SHP77 (cell line): ENCODE measurements at places on chromosomes 3 and 15.

GRCh38 chr15:45199136-45199810, 11.5 kb upstream of the SHF start:
- peak; percentile 27 for DNase-seq

DNA sequence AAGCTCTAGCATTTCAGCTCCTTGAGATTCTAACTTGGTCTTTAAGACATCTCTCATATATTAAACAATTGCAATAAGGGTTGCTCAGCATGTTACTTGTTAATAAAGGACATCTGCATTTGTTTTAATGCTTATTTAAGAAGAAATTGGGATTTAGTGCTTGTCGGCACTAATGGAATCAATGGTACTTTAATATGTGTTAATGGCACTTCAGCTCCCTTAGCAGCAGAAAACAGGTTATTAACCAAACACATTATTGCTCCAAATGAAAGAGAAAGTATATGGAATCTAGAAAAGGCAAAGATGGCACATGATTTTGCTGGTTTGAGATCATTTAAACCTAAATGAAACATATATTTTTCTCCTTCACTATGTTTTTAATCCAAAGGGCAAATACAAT, 137.3 kb upstream of the GOLIM4 start:
- DNase-seq, result no peak

DNA sequence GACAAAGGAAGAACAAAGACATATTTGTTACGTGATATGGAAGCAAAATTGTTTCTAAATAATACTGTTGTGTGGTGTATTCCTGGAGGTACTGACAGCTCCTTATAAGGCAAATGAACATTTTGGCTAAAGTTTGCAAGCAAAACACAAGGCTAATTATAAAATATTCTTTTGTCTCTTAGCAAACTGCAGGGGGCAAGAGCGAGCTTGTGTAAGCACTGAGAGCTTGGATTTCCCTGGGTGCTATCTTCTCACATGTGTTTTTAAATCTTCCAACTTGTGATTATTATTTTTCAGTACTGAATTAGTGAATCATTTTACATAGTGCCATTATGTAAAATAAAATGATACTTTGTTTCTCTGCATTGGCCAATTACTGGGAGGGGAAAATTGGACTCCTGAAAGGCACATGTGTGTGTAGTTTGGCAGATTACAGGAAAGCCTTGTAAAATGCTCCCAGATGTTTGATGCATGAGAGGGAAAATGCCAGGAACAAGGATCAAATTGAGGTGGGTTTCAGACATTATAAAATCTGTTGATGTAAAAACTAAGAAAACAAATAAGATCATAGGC, 611.5 kb downstream of the AGBL1 start:
- DNase-seq, result no peak

DNA sequence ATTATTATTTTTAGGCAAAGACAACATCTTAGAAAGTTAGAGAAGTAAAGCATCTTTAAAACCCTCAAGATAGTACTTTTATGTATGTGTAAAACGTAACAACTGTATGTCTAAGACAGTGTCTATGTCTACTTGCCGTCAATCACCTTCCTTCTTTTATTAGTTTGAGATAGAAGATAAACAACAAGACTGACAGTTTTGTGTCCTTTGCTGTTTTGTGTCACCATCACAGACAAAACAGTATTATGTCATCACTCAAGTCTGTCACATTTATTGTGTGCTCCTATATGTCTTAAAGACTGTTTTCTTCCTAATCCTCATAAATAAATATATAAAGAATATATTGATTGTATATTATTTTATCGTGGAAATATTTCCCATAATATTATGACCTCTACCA, 908.3 kb downstream of the CADM2 start:
- no peak for DNase-seq

DNA sequence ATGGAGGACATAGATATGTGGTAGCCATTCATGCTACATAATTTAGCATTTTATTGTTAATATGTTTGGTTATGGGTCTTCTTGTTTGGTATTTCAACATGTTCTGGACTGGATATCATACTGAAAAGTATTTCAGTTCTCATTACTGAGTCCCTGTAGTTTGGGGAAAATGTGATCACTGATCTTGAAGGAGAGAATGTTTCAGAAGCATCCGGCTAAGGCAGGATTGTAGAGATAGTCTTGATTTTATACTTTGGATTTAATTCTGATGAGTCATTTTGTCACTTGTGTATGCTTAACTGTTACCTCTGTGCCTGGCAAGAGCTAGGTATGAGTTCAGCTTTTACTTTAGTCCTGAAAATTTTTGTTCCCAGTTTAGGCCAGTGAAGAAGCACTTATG, 7.1 kb downstream of the CHD2 start:
- no peak for DNase-seq

GRCh38 chr15:94168250-94168649, 63.1 kb upstream of the MCTP2 start:
- no peak for DNase-seq

DNA sequence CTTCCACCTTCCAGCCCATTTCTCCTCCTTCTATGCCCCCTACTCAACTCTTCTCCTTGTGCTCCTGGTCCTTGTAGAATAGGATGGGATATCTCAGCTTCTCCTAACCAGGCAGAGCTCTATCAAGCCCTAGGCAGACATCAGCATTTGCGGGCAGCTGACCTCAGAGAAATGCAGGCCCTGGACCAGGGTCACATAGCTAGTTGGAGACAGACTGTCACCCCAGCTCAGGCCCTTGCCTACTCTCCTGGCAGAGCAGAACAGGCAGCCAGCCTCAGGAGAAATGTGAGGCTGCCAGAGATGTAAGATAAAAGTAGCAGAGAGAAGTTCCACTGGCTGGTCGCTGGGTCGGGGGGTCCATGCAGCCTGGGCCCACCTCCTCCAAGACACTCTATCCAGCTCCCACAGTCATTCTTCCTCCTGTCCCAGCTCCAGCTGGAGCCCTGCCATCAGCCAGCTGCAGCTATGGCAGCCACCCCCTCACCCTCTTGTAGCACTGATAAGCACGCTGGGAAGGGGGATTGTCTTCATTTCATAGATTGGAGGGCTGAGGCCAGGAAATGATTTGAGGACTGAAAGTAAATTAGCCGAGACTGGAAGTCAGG, 4.0 kb downstream of the CYP8B1 start:
- no peak for DNase-seq

- no peak for DNase-seq
Observed at GRCh38 chr15:94107652-94108051, 123.7 kb upstream of the MCTP2 start.

- DNase-seq, result peak; percentile 15
Observed at GRCh38 chr15:44193651-44194322, 1.3 kb downstream of the FRMD5 start.

GRCh38 chr3:117195034-117195433, 485.5 kb downstream of the TUSC7 start:
- DNase-seq, result no peak

DNA sequence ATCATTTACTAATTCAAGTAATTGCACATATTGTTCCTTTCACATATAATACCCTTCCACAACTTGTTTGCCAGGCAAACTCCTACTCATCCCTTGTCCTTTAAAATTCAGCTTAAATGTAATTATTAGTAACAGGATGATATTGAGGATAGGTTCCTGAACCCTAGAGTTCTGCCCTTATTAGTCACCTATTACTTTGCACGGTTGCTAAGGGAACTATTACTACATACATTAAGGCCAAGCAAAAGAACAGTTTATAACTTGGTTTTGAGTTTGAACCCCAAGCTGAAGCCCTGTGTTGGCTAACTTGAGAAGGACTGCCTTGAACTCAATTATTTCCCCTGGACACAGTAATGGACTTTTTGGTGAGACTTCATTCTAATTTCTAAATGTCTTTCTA, 529.7 kb downstream of the IGSF11 start:
- DNase-seq, result no peak

DNA sequence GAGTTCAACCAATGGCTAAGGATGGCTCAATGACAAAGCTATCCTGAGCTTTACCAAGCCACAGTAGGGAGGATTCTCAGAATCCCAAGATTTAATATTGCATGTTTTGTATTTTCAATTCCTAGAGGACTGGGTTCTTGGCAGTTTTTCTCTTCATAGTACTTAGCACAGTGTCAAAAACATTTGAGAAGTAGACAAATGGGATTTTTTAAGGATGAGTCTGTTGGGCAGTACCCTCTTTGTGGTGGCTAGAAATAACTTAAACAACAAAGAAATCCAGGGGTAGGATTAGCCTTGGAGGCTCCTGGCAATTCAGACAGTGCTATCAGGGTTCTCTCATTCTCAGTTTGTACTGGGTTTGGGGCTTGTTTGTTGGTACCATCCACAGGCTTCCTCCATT, 212.8 kb upstream of the RORA start:
- DNase-seq, result no peak

DNA sequence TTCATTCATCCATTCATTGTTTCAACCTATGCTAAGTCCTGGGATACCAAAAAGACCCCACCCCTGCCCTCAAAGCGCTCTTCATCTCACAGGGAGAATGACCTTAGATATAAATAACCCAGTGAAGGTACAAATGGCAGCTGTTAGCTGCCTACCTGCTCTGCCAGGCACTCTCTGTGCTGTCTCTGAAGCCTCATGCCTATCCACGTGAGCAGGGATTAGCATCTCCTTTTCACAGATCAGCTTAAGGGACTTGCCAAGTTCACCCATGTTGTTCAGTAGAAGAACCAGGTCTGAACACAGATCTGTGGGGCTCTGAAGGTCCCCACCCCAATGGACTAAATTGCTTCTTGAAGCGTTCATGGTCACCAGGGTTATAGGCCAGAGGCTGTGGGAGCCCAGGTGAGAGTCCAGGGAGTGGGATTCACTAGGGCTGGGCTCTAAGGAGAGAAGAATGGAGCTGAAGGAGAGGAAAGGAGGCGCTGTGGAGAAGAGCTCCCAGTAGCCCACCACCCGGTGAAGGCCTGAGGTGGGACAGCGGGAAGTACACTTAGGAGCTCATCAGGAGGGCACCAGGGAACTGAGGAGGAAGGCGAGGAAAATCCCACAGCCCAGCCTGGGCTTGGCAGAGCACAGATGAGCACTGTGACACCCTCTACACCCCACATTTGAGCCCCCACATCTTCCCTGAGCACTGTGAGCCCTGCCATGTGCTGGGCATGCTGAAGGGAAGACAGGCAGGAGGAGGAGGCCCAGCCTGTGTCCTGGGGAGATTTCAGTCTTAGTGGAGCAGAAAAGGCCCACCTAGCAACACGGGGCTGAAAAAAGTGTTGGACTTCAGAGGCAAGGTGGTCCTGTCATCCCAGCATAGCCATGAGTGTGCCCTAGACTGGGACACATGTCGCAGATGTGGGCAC, 20.4 kb downstream of the RBP1 start:
- no peak for DNase-seq

DNA sequence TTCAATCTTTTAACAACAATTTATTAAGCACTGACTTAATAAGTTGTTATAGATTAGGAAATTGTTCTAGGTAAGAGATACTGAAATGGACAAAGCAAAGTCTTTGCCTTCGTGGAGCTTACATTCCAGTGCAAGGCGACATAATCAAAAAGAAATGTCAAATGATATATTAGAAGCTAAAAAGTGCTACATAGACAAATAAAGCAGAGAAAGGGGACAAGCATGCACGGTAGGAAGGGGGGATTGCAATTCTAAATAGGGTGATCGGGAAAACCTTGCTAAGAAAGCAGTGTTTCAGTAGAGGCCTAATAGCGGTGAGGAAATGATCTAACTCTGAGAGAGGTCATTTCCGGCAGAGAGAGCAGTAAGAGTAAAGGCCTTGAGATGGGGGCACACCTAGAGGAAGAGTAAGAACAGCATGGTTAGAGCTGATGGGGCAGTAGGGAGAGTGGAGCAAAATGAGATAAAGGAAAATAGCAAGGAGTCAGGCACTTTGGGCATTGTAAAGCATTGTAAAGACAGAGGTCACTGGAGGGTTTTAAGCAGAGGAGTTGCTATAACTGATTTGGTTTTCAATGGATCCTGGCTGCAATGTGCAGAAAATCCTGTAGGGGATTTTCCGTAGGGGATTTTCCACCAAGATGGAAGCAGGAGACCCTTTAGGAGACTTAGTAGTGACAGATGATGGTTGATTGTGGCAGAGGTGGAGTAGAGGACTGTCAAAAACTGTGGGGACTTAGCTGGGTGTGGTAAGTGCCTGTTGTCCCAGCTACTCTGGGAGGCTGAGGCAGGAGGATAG, 71.7 kb upstream of the CFAP20DC start:
- DNase-seq, result no peak

DNA sequence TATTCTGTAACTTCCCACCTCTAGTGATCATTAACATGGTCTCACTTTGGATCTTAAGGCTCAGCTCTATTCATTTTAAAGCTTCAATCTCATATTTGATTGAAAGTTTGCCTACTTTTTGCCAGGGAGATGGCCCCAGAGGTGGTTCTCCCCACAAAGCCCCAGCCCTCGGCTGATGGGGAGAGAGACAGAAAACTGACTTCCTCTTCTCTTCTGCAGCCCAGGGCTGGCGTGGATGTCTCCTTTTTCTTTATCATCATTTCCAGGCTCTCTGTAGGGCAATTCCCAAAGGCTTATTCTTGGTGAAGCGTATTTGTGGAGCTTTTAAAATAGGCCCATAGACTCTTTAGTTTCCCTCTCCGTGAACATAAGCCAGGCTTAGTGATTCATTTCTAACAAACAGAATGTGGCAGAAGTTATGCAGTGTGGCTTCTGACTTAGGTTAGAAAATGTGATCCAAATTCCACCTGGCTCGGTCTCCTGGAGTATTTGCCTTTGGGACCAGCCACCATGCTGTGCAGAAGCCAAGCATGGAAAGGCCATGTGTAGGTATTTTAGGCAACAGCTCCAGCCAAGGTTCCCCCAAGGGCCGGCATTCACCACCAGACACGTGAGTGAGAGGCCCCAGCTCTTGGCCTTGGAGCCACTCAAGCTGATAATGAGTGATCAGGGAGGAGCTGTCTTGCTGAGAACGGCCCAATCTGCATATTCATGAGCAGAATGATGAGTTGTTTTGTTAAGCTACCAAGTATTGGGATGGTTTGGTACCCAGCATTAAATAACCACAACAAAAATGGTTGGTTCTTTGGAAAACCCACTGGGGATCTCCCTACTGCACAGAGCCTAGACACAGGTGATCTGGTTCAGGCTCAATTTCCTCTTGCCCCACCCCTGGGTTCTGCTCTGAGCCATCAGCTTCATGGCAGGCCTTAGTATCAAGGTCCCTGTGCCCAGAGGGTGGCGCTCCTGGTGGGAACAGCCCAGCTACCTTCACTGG, 353.2 kb upstream of the PROK2 start:
- no peak for DNase-seq

DNA sequence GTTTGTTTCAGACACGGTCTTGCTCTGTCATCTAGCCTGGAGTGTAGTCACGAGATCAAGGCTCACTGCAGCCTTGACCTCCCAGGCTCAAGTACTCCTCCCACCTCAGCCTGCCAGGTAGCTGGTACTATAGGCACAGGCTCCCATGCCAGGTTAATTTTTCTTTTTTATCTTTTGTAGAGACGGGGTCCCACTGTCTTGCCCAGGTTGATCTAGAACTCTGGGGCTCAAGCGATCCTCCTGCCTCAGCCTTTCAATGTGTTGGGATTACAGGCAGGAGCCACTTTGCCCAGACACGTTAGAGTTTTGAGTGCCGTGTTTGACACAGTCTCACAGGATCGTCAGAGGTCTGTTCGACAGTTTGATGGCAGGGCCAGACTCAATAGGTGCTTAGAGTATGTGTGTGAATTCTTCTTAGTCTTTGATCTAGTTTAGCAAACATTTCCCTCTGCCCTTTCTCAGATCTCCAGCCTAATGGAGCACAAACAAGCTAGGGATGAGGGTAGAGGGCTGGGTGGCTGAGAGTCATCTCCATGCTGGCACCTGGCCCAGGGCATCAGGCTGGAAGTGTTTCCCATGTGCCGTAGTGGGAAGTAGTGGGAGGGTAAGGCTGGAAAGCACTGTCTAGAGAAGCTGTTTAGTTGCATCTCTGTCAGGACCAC, 66.1 kb upstream of the DLG1 start:
- peak; percentile 11 for DNase-seq
